Left ventricle myocardium superior (tissue), 1 donor: ENCODE measurements at places on chromosomes 3 and 15.
A peak's percentile ranks its signal among the peaks of the same experiment; 100 is the strongest.

DNA sequence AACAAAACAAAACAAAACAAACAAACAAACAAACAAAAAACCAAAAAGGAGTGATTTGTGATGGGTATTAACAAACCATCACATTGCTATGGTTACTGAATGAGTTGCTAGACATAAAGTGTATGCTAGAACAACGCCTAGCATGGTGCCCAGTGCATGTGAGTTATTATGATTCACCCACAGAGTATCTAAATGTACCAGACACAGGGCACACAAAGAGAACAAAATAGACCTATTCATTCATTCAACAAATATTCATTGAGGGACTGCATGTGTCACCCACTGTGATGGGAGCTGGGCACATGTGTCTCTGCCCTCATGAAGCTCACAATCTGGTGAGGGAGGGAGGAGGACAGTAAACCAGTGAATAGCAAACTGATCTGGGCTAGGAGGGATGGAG lies 11.6 kb upstream of the ACAN start:
- no peak for DNase-seq

- peak; percentile 45 for DNase-seq
Measured at GRCh38 chr3:129068291-129068886, 7.8 kb downstream of the GP9 start.

DNA sequence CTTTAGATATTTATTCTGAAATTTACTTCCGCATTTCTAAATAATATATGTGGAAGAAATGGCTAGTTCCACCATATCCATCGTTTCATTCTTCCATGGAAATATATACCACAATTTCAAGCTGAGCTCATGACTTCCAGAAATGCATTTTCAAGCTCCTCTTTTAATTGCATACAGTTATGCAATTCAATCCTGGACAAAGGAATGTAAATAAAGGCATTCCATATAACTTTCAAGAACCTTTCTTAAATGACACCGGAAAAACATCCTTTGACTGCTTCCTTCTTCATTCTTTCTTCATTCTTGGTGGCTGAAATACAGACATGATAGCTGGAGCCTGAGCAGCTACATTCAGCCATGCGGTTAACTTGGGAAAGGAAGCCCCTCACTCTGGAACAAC lies 185.2 kb upstream of the GADL1 start:
- DNase-seq, result no peak

DNA sequence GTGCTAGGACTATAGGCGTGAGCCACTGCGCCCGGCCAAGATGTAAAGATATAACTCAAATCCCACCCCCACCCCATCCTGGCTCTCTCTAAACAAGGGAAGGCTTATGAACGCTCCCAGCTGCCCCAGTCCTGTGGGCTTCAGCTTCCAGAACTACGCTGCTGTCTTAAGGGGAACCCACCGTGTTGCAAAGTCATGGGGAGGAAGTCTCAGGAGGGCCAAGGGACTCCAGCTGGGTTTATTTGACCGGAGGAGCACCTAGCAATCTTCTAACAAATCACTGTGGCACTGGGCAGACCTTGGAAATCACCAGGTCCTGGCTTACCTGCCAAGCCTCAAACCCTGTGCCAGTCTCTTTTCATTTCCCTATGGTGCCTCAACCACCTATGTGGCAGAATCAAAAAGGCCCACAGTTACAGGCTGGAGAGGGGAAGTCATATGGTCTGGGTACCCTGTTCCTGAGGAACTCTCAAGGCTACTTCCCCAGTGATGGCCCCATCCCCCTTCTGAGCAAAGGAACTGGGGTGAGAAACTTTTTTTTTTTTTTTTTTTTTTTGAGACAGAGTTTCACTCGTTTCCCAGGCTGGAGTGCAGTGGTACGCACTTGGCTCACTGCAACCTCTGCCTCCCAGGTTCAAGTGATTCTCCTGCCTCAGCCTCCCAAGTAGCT lies 83.4 kb downstream of the RBPMS2 start:
- DNase-seq, result no peak

DNA sequence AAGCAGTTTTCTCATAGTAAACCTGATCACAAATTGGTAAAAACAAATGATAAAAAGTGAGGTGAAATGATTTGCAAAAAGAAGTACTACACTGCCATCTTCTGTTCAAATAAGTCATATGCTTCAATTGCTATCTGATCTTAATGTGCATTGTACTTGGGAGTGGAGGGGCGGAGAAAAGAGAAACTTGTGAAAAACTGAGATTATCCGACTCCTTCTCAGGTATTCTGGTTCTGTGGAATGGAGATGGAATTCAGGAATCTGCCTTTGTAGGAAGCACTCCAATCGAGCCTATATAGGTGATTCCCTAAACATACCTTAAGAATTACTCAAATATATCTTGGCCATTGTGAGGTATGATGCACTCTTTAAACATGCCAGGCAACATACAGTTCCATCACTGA lies 180.6 kb downstream of the CHL1 start:
- DNase-seq, result no peak

DNA sequence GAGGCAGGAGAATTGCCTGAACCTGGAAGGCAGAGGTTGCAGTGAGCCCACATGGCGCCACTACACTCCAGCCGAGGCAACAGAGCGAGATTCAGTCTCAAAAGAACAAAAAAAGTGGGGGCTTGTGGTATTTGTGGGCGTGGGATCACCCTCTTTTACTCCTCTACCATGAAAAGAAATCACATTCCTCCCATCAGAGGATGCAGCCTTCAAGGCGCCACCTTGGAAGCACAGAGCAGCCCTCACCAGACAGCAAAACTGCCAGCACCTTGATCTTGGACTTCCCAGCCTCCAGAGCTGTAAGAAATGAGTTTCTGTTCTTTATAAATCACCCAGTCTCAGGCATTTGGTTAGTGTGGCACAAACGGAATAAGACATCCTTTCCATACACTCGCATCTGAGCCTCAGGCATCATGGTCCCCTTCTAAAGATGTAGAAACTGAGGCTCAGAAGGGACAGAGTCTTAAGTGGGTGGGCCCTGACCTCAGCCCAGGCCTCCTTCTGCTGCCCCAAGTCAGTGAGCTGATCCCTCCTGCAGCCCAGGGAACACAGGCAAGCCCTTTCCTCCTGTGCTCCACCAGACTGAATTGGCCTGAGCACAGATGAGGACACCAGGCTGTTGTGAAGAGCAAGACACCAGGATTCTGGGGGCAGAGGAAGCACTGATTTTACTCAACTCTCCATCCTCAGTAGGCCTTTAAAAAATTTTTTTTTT lies 201.7 kb upstream of the LINGO1 start:
- no peak for DNase-seq

- DNase-seq, result no peak
Measured at GRCh38 chr3:62135741-62136140, 237.6 kb downstream of the FEZF2 start.

DNA sequence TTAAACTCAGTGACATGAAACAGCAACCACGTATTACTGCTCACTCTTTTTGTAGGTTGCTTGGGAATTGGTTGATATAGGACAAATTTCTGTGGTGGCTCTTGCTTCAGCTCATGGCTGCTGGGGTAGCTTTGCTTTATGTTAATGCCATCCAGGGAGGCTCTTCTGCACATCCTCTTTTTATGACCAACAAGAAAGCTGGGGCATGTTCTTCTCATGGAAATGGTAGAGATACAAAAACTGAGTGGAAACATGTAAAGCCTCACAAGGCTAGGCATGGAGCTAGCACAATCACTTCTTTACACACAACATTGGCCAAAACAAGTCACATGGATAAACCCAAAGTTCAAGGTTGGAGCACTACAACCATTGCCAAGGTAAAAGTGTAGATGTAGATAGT lies 176.8 kb downstream of the NECTIN3 start:
- DNase-seq, result no peak

DNA sequence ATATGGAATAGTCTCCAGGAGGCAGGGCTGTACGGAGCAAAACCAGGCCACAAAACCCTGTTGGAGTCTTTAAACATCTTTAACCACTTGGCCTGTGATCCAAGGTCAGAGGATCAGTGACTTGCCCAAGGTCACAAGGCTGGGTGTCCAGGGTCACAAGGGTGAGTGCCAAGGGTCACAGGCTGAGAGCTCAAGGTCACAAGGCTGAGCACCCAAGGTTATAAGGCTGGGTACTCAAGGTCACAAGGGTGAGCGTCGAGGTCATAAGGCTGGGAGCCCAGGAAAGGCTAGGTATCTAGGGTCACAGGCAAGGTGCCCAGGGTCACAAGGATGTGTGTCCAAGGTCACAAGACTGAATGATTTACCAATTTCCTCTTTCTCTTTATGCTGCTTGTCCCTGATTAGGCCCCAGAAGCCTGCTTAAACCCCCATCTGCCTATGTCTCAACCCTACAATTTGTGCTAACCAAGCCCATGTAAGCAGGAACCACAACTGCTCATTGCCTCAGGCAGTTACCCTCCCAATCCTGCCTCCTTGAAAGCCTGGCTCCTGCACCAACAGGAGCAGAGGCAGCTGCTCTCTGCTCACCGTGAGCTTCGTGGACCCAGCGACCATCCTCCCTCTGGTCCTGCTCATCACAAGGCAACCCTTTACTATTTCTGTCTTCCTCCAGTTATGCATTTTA lies 51.5 kb downstream of the MGLL start:
- no peak for DNase-seq

GRCh38 chr3:123621186-123621849 lies 36.5 kb upstream of the HACD2 start:
- DNase-seq, result no peak

DNA sequence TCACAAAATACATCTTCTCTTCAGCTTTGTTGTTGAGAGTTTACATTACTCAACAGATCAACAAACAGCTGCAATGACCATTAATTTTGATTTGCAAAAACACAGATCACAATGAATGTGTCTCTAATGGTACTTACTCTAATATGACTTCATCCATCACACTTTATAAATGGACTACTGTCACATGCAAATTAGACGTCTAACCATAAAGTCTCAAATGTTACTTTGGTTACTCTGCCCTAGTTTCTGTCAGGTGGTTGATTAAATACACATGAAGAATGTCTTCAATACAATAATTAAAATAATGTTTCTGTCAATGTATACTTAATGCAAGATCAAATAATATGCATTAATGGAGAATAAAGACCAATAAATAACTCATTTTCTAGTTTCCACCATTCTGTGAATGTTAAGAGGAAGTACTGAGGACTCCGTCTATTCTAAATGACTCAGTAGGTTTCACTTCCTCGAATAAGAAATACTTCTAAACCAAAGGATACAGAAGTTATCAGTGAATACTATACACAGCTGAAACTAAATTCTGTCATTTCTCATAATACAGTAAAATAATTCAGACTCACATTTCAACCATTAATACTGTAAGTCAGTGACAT lies 145.8 kb downstream of the CBLB start:
- no peak for DNase-seq

DNA sequence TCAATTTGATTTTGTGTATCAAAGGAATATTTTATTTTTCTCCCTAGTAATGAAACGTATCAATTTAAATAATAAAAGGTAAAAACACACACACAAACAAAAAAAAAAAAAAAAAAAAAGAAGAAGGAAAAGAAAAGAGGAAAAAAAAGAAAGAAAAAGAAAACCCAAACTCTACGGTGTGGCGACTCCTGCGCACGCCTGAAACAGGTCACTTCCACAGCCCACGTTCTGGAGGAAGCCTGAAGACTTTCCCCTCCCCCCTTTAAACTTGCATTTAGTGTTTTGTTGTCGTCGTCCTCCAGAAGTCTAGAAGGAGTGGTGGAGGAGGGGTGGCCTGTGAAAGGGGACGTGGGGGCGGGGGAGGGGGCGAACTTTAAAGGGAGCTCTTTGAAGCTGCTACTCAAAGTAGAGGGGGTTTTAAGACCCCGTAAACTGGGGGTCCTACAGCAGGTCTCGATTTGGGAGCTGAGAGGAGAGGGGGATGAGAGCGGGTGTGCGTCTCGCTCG lies 2.3 kb upstream of the TLE3 start:
- DNase-seq, result no peak

GRCh38 chr15:43046484-43046883 lies 59.4 kb downstream of the UBR1 start:
- no peak for DNase-seq

DNA sequence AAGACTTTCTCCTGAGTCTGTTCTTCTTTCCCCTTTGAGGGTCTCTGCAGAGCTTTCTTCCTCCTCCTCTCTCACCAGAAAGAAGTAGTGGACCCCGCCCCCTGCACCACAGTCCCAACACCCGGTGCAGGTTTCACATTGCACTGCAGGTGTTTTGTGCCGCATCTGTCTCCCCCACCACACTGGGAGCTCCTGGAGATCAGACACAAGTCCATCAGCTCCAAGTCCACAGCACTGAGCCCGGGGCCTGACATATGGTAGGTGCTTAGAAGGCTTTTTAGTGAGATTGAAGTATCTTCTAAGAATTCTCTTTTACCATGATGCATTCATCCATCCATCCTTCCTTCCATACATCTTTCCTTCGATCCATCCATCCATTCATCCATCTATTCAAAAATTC lies 9.8 kb downstream of the STRA6 start:
- DNase-seq, result no peak
